ENCODE measurements at places on chromosomes 1 and 21.

GRCh38 chr1:214917081-214917635 is 165.4 kb upstream of the KCNK2 start:
- no peak for DNase-seq

DNA sequence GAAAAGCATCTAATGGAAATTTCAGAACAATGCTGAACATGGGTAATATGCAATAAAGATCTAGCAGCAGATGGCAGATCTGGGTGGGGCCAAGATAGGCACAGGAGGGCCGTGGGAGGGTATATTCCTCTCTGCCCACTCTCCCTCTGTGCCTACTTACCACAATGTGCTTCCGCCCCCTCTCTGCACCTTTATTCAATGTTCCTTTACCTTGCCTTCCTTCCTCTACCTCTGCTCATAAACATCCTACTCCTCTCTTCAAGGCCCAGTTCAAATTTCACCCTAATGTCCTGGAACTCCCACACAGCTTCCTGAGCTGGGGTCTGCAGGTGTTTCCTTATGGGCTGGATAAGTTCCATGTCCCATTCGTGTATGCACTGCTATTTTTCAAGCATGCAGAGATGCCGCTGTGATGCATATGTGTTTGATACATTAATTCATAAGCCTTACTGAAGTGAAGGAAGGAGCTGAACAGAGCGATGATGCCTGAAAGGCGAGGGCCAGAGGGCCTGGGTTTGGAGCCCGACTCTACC is 65.6 kb upstream of the EDEM3 start:
- no peak for DNase-seq

- no peak for DNase-seq
Measured at GRCh38 chr1:155191904-155192303, 15.8 kb downstream of the THBS3 start.

DNA sequence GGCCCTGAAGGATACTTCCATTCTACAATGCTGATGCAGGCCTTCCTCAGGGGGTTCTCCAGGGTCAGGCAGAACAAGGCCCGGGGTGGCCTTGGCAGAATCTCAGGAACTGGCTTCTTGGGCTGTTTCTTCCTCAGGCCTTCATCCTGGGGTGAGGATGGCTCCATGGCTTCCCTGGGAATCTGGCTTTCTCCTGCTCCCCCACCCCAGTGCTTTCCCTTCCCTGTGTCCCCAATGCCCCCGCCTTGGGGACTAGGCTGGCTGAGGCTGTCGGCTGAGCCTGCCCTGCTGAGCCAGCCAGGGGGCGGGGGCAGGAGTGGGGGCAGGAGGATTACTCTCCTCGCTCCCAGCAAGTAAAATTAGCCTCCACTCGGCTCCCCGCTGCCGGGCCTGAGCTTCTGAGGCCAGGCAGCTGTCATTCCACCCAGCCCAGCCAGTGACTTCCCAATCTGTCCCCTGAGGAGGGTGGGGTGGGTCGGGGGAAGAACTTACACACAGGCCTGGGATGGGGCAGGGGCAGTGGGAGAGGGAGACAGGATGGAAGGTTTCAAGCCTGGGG is at the start of gene CACNA1S:
TSS of gene CACNA1S (minus strand) at position 254 of the 559 bp plus-strand sequence. CDS start at position 167, 87 bp downstream.
- DNase-seq = no peak

GRCh38 chr1:20008391-20008841 is 29.0 kb upstream of the PLA2G2A start:
- no peak for DNase-seq
